CD8-positive, alpha-beta memory T cell (primary cell): ENCODE measurements at places on chromosomes 7 and 10. TPM values are rescaled to one million over a fixed set of nuclear protein-coding genes. Genes with fewer than 3 reads are reported as not detected.

GRCh38 chr10:89738551-89739209, 37.3 kb downstream of the KIF20B start:
- no peaks in the 10 kb centered on the region for H3K27me3 ChIP-seq
- no peaks in the 10 kb centered on the region for H3K36me3 ChIP-seq
- no peaks in the 10 kb centered on the region for H3K4me1 ChIP-seq
- H3K27ac ChIP-seq: no peak overlapping the region
- DNase-seq: no peak
- H3K4me3 ChIP-seq: no peak overlapping the region

DNA sequence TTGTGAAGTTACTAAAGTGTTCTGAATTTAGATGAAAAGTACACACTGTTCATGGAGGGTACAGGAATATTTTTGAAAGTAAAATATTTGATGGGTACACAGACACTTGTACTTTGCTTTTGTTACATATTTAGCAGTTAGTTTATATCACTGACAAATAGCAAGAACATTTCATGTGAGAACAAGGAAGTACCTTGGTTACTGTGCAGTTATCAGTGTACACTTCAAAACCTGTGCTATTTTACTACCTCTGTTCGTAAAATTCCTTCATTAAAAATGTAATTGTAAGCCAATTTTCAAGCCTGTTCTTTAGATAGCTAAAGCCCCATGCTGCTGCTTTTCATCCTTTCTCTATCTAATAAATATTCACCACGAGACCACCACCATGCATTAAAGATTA, 39.8 kb upstream of the WASL start:
- H3K4me3 ChIP-seq: no peak overlapping the region
- H3K4me1 ChIP-seq: no peaks in the 10 kb centered on the region
- no peak overlapping the region for H3K27ac ChIP-seq
- DNase-seq: no peak
- no peaks in the 10 kb centered on the region for H3K36me3 ChIP-seq
- no peaks in the 10 kb centered on the region for H3K27me3 ChIP-seq

GRCh38 chr10:77041636-77042258, 595.9 kb downstream of the KCNMA1 start:
- H3K36me3 ChIP-seq: no peaks in the 10 kb centered on the region
- peaks cover 13% of the 10 kb centered on the region for H3K4me1 ChIP-seq
- no peak overlapping the region for H3K4me3 ChIP-seq
- no peak for DNase-seq

GRCh38 chr10:72088889-72089575, 681 bp upstream of the SPOCK2 start:
- peaks cover 6% of the 10 kb centered on the region for H3K36me3 ChIP-seq
- peak overlapping the region; percentile 88 for H3K4me3 ChIP-seq
- peak overlapping the region; percentile 86 for H3K27ac ChIP-seq
- peaks cover 47% of the 10 kb centered on the region for H3K4me1 ChIP-seq
- H3K27me3 ChIP-seq: no peaks in the 10 kb centered on the region

DNA sequence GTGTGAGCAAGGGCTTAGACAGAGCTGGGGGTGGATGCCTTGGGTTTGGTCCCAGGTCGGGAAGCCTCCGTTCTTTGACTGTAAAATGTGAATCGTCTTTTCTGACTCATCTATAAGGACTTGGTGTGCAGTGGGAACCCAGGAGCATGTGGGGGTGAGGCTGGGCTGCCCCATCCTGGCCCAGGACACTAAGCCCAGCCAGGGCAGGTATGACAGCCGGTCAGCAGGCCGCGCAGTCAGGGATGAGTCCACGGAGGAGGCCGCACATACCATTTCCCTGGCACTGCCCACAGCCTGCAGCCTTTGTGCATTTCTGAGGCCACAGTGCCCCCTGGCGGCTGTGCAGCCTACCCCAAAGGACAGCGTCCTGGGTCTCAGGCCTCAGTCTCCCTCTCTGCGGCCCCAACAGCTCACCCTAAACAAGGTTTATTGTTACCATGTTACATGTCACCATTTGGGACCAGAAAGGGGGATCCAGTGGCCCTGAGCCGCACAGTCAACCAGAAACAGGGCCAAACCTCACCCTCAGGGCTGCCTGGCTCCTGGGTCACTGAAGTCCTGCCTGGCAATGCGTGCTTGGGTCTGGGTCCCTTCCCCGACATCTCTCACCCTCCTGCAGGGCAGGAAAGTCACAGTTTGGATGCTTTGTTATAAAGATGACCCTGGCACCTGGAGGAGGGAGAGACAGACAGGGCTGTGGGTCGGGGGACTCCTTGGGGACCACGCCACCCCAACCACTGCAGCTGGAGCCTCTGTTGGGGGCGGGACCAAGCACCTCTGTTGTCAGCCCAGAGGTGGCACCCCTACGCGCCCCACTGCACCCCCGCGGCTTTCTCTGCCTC, 14.4 kb upstream of the SH2B2 start:
- no peak overlapping the region for H3K4me3 ChIP-seq
- no peak overlapping the region for H3K27ac ChIP-seq
- H3K36me3 ChIP-seq: no peaks in the 10 kb centered on the region
- no peaks in the 10 kb centered on the region for H3K27me3 ChIP-seq

DNA sequence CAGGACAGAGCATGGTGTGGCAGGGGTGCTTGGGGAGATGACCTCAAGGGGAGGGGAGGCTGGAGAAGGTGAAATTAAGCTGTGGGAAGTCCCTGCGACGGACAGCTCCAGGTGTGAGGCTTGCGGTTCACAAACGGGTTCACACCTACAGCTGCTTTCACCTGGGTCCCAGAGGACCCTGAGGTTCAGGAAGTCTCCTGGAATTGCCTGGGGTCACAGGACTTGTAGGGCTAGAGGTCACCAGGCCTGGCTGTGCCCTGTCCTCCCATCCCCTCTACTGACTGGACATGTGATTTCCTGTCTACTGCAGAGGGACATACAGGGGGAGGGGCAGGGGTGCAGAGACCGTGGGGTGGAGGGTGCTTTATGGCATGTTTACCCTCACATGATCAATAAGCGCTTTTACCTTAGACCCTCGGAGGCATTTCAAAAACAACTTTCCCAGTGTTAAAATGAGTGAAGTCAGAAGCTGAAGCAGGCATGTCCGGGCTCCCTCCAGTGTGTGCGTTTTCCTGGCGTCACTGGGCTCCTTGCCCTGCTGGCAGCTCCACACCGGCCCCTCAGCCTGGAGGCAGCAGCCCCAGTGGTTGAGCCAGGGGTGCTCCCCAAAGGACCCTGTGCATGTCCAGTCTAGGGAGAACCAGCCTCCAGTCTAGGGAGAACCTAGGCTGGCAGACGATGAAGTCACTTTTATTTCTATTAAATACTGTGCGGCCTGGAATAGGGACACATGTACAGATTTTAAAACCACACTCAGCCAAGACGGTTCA, 66.6 kb upstream of the IGFBP3 start:
- no peak overlapping the region for H3K4me3 ChIP-seq
- DNase-seq: no peak
- H3K36me3 ChIP-seq: no peaks in the 10 kb centered on the region
- H3K27me3 ChIP-seq: no peaks in the 10 kb centered on the region
- H3K27ac ChIP-seq: no peak overlapping the region

- H3K36me3 ChIP-seq: no peaks in the 10 kb centered on the region
- no peaks in the 10 kb centered on the region for H3K27me3 ChIP-seq
- no peak for DNase-seq
- no peaks in the 10 kb centered on the region for H3K4me1 ChIP-seq
- H3K27ac ChIP-seq: no peak overlapping the region
Measured at GRCh38 chr7:577741-578370, 58.2 kb upstream of the PDGFA start.

GRCh38 chr10:86294346-86295265, 72.0 kb downstream of the GRID1 start:
- H3K4me3 ChIP-seq: no peak overlapping the region
- no peaks in the 10 kb centered on the region for H3K4me1 ChIP-seq
- no peaks in the 10 kb centered on the region for H3K36me3 ChIP-seq
- no peak overlapping the region for H3K27ac ChIP-seq

DNA sequence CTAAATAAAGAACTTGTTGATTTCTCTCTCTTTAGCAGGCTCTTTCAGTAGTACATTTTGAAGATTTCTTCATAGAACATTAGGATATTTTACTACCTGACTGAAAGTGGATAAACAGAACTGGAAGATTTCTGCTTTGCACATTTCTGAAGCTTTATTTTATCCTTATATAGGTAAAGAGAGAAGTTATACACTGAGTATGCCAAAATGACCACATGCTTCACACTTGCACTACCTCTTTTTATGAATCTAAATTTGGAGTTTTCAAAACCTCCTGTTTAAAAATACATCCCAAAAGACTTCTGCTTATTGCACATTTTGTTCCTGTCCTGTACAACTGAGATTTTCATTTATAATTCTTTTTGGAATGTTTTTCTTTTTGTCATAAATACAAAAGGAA, 197.4 kb upstream of the PRPS1L1 start:
- H3K4me3 ChIP-seq: no peak overlapping the region
- DNase-seq: no peak
- H3K27me3 ChIP-seq: no peaks in the 10 kb centered on the region
- no peak overlapping the region for H3K27ac ChIP-seq

Gene OPN1SW
- polyA plus RNA-seq: not detected

GRCh38 chr7:1121476-1121875, 33.6 kb downstream of the GPER1 start:
- no peak overlapping the region for H3K27ac ChIP-seq
- no peaks in the 10 kb centered on the region for H3K4me1 ChIP-seq
- H3K27me3 ChIP-seq: no peaks in the 10 kb centered on the region
- H3K36me3 ChIP-seq: no peaks in the 10 kb centered on the region

Gene CALML5
- not detected for polyA plus RNA-seq

Gene NEUROG3
- 0.15 TPM for polyA plus RNA-seq

GRCh38 chr7:137453356-137453755, 109.8 kb upstream of the PTN start:
- no peaks in the 10 kb centered on the region for H3K4me1 ChIP-seq
- no peaks in the 10 kb centered on the region for H3K27me3 ChIP-seq
- H3K4me3 ChIP-seq: no peak overlapping the region
- H3K27ac ChIP-seq: no peak overlapping the region

Gene ANKRD30A
- not detected for polyA plus RNA-seq

- H3K36me3 ChIP-seq: peaks cover 8% of the 10 kb centered on the region
- H3K27me3 ChIP-seq: no peaks in the 10 kb centered on the region
- no peak for DNase-seq
- no peaks in the 10 kb centered on the region for H3K4me1 ChIP-seq
Measured at GRCh38 chr7:132779164-132779563, 202.9 kb upstream of the PLXNA4 start.

GRCh38 chr7:149856583-149856982, 17.2 kb upstream of the ATP6V0E2 start:
- no peak overlapping the region for H3K4me3 ChIP-seq
- no peaks in the 10 kb centered on the region for H3K27me3 ChIP-seq
- peak; percentile 61 for DNase-seq
- peaks cover 42% of the 10 kb centered on the region for H3K4me1 ChIP-seq
